ENCODE measurements at places on chromosomes 1 and 21.

DNA sequence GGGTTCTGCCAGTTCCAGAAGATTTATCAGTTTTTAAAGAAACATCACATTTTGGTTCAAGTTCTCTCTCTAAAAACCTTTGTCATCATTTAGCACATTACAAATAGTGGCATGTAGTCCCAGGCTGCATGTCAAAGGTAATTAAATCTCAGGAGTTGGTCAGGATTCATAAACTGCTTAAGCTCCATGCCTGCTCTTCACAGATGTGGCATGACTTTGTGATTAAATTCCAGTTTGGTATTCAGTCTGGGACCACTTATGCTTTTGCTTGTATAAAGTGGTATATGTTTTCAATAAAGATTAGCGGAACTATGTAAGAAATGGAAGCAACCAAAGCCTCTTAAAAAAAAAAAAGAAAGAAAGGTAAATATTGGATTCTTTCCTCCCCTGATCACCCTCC lies 408.0 kb downstream of the DISC1 start:
- DNase-seq = no peak

DNA sequence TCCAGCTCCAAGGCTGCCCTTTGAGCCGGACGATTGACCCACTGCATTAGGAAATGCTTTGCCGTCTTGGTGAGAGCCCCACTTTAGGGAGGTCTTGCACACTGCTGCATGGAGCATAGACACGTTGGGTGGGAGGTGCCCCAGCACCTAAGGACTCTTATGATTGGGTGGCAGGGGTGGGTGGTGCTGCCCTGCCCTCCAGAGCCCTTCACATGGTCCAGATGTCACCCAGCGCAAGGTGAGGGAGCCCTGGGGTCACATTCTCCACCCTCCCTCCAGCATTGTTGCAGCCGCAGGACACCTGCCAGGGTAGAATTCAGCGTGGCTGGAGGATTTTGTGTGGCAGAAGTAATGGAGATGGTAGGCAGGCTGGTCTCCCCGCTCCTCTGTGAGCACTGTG lies 137.4 kb upstream of the COL6A1 start:
- no peak for DNase-seq

DNA sequence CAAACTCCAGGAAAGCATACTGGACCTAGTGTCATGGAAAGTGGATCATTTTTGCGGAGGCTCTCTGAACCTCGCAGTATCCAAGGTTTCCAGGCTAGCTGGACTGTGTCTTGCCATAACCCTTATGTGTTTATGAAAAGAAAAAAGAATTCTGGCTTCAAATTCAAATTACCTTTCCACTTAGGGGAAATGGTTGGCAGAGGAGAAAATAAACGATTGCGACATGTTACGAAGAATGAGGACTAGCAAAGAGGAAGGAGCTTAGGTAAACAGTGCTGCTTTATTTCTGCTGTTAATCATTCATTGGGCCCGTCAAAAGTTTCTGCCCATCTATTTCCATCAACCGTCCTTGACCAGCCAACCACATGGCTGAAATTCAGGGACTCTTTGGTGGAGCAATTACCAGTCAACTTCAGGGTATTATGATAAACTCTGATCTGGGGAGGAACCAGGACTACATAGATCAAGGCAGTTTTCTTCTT lies at the start of gene C4BPA:
TSS of gene C4BPA (plus strand) at position 342 of the 482 bp plus-strand sequence. CDS start 8,793 bp downstream, outside the sequence.
- DNase-seq = no peak

- no peak for DNase-seq
These were observed 10.6 kb upstream of the OR2T33 start for GRCh38 chr1:248288391-248288790.

DNA sequence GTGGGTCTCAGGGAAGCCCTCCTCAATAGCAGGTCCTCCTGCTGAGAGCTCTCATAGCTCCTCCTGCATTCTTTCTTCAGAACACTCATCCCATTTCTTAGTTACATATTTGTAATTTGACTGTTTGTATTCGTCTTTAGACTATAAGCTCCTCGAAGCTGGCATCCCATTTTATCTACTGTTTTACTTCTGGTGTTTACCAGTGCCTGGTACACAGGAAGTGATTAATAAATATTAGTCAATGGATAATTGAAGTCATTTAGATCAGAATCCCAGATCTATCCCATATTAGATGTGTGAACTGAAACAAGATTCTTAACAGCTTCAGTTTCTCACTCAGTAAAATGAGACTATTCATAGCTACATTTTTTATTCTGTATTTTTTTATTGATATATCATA lies 88.7 kb downstream of the PLPP3 start:
- no peak for DNase-seq

DNA sequence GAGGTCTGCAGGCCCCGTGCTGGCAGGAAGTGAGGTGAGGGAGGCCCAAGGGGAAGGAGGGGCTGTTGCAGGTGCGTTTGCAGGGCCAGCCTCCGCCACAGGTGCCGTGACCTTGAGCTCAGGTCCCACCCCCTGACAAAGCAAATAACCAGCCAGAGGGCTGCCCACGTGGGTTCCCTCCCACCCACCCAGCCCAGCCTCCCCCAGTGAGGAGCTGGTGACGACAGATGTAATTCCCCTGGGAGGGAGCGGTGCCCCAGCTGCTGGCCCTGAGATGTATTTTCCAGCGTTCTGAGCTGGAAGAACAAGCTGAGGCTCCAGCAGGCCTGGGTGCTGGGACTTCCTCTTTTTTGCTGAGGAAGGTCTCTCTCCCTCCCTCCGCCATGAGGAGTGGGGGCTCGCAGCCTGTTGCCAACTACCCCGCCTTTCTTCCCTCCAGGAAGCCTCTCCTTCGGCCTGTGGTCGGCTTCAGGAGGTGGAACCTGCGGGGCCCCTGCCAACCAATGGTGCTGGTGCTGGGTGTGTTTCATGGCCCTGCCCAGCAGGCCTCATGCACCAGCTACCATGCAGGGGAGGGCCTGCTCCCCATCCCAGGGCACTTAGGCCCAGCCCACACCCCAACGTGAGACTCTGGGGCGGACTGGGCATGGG lies 153.2 kb downstream of the PRDM16 start:
- DNase-seq = no peak

DNA sequence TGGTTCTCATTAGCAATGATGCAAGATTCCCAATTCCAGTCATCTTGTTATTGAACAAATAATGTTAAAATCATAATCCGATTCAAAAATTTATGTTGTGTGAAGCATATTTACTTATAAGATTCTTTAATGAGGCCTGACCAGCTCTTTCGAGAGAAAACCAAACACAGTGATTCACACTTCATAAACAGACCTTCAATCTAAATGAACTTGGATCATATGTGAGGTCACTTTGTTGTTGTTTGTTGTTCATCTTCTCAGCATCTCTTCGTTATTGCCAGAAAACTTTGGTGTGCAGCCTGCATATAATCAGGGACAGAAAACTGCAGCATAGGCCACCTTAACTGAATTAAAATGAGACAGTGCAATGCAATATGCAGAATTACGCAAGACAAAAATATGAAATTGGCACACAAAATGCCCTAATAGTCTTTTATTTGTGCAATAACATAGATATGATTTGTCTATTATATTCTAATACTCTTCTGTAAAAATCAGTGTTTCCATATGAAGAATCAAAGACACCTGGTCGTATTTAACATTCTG lies 30.1 kb downstream of the NCAM2 start:
- DNase-seq = no peak

DNA sequence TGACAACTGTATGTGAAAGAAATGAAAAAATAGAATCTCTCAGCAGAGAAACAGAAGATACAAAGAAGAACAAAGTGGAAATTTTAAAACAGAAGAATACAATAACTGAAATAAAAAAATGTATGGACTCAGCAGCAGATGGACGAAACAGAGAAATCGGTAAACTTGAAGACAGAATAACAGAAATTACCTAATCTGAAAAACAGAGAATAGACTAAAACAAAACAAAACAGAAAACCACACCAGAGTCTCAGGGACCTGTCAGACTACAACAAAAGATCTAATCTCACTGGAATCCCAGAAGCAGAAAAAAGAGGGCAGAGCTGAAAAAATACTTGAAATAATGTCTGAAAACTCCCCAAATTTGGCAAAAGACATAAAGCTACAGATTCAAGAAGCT lies 83.0 kb downstream of the ZSWIM5 start:
- no peak for DNase-seq

- DNase-seq = no peak
These were observed 20.8 kb downstream of the TSEN15 start for GRCh38 chr1:184072376-184072775.

DNA sequence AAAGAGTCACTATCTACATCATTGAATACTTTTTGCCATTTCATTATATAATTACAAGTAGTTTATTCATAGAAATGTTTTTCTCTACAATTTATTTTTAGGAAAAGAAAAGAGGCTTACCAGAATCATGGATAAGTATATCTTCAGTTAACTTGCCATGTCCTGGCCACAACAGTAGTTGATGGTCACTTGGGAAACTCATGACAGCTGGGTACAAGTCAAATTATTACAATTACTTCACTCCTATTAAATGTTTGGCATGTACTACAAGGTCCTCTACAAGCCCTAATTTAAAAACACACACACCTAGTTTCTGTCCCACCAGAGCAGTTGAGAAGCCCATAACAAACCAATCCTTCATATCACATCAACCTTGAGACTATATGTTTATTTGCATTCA lies 29.4 kb downstream of the PALMD start:
- no peak for DNase-seq

DNA sequence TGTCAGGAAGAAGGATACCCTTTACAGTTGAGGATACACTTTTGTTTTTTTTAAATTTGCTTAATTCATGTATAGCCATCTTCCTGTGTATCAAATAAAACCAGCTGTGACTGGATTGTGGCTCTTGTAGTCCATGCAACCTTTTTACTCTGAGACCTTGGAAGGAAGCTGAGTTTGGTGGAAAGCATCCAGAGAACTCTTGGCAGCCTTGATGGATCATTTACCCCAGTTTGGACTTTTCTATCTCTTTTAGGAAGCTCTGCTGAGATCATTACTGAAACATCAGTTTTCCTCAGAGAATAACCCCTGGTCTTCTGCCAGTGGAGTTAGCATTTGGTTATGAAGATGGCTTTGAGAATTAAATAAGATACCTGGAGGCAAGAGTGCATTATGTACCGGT lies 21.2 kb upstream of the APOBEC4 start:
- DNase-seq = no peak

DNA sequence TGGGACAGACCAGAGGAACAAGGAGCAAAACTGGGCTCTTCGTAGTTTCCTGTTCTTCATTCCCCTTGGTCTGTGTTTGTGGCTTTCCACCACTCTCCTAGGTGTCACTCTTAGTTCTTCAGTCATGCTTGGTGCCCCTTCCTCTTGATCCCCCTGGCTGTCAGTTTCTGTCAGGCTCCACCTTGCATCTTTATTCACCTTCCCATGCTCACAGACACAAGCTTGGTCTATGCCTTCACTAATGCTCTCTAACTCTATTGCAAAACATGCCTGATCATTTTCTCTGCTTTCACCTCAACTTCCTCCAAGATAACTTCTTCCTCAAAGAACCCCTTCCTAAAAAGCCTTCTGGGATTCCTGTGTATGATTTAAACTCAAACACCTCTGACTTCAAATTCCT lies 122.9 kb downstream of the GLUL start:
- no peak for DNase-seq

- no peak for DNase-seq
These were observed 1.7 kb downstream of the HES4 start for GRCh38 chr1:997993-998744.

- DNase-seq = no peak
These were observed 474.7 kb downstream of the NUF2 start for GRCh38 chr1:163796394-163796821.

- DNase-seq = no peak
These were observed 611 bp upstream of the ZSWIM5 start for GRCh38 chr1:45206808-45207623.

DNA sequence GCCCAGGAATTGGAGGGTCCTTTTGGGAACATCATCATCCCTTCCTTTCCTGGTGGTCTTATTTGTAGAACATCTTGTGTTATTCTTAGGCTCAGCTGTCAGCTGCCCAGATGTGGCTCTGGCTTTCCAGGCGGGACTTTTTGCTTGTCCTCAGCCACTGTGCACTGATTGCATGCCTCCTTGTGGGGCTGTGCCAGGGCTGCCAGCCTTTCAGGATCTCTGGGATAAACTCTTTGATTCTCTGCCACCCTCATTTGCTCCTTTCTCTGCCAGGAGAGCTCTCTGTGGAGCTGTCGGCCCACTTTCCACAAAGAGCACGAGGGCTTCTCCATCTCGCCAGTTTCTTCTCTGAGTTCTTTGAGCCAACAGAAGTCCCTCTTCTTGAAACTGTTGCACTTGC lies 63.1 kb downstream of the PTPRU start:
- DNase-seq = no peak

DNA sequence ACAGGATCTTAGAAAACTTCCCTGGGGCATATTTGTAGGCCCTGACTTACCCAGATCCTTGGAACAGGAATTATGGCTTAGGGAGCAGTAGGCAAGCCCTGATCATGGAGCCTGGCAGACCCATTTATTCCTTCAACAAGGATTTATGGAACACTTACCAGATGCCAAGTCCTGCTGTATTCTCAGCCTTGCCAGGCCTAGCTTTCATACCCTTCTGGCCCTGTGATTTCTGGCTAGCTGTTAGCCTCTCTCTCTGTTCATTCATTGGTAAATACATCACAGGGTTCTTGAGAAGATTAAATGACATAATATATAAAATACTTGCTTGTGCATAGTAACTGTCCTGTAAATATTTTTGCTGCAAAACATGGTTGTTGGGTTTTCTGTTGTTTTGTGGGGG lies 32.4 kb upstream of the SRP9 start:
- DNase-seq = no peak

GRCh38 chr1:24683713-24684162 lies 40.6 kb downstream of the SRRM1 start:
- no peak for DNase-seq

GRCh38 chr1:206068314-206068713 lies 15.3 kb downstream of the RHEX start:
- no peak for DNase-seq
